ENCODE measurements at places on chromosomes 6 and 20.
A peak's percentile ranks its signal among the peaks of the same experiment; 100 is the strongest.

GRCh38 chr6:134948691-134949090 lies 1.2 kb downstream of the ALDH8A1 start:
- DNase-seq, result no peak

DNA sequence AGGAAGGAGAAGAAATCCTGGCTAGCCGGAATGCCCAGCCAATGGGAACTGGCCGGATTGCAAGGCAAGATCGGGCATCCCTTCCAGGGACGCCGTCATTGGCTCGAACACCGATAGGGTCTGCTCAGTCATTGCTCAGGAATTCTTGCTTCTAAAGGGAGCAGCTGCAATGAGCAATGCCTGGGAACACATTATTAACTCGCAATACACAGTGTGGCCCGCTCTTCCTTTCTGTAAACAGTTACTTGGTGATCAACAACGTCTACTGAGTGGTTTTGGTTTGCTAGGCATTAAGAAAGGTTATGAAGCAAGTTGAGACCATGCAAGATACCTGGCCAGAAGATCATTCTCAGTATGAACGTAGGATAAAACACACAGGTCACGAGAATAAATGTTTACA lies 165.4 kb upstream of the CITED2 start:
- no peak for DNase-seq

- DNase-seq, result peak; percentile 10
Measured at GRCh38 chr6:111154981-111155380, 67.7 kb downstream of the SLC16A10 start.

DNA sequence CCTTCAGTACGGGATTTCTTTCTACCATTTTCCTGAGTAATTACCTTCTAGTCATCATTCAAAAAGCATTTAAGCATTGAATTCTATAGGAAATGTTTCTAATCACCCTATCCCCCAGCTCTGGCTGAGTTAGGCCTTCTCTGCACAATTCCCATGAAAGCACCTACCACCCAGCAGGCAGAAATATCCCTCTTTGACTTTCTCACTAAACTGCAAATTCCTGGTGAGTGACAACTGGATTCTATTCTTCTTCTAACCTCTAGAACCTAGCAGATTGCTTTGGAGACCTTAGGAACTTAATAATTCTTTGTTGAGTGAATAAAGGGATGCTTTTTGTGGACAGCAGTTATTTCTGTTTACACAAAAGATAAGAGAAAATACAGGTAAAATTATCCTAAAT lies 328.7 kb downstream of the LAMA2 start:
- DNase-seq, result no peak

DNA sequence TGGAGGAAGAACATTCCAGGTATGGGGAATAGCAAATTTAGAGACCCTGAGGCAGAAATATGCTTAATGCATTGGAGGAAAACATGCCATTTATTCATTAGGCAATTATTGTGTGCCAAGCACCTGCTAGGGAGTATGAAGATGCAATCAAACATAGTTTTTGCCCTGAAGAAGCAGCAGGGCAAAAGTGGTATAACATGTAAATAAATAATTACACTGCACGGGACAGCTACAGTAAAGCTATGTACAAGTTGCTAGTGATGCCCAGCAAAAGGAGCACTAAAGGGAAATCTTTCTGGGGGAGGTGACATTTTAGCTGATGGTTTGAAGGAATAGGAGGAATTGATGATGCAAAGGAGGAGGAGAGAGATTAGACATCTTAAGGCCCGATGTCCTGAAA lies 624 bp upstream of the TJAP1 start:
- no peak for DNase-seq

- DNase-seq, result no peak
Measured at GRCh38 chr6:124158024-124158423, 354.4 kb downstream of the NKAIN2 start.

DNA sequence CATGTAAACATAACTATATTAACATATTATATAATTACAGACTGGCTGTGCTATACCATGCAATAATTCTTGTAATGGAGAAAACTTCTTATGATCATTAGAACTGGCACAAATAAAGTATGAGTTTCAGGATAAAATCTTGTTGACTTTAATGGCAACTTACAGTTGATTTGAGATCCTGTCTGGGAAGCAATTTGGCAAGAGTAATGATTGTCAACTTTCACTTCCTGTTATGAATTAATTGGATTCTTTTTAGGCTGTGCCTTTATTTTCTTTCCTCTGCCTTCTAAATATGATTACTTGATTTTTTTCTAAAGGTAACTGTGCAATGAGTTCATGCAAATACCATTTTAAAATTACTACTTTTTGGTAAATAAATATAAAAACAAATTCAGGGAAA lies 158.1 kb upstream of the B3GAT2 start:
- DNase-seq, result no peak

DNA sequence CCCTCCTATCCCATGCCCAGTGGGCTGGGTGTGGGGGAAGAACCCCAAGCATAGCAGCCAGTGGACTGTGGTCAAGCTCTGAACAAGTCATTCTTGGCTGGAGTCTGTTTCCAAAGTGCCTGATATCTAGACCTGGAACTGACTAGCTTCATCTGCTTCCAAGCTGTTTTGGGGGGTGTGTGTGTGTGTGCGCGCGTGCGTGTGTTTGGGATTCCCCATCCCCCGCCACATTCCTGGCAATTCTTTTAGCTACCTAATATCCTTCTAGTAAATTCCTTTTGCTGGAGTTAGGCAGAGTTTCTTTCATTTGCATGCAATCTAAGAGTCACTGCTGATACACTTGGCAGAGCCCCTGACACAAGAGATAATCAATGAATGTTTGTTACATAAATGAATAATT lies 7.8 kb downstream of the PAK5 start:
- no peak for DNase-seq

DNA sequence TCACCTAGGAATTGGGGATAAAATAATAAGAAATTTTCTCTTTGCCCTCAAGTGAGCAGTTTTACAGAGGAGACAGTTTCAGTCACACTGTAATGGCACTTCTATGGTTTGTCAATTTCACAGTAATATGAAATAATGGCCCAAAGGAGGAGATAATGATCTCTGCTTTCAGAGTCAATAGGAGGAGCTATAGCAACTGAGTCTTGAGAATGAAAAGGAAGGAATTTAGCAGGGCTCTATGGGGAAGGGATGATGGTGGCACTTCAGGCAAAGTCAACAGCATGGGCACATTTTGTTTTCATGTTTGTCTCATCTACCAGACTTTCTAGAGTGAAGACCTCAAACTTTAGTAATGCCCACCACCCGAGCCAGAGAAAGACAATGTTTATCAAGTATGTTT lies 138.3 kb upstream of the HMGN3 start:
- DNase-seq, result no peak

- DNase-seq, result peak; percentile 21
Measured at GRCh38 chr6:118283766-118284165, 264.3 kb upstream of the PLN start.

DNA sequence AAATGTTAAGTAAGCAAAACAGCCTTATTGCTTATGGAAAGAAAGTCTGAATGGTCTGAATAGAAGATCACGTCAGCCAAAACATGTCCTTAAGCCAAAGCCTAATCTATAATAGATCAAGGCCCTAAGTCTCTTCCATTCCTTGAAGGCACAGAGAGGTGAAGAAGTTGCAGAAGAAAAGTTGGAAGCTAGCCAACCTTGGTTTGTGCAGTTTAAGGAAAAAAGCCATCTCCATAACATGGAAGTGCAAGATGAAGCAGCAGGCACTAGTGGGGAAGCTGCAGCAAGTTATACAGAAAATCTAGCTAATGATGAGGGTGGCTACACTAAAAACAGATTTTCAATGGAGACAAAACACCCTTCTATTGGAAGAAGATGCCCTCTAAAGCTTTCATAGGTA lies 29.1 kb downstream of the LRRN4 start:
- no peak for DNase-seq

DNA sequence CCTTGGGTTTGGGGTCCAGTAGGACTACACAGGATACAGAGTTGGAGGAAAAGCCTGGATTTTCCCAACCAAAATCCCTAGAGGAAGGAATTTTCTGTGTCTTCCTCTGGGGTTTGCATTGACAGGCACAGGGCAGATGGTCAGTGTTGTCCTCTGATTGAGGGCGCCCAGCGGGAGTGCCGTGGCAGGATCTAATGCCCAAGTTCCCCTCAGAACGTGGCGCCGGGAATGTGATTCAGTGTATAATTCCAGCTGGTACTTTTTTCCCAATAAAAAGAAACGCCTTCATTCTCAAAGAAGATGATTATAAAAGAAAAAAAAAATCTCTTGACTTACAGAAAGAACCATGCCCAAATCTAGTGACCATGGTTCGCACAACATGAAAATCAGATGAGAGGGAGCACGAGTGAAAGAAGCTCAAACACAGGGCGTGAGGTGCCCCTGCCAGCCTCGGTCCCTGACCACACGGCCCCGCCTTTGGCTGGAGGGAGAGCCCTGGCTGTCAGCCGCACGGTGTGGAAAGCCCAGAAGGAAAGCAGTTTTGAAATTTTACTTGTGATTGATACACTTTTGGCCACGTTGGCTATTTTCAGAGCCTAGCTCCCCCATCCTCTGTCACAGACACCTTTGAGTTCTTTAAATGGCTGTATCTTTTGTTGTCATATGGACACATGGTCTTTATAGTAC lies 31.6 kb downstream of the VEGFA start:
- no peak for DNase-seq

- no peak for DNase-seq
Measured at GRCh38 chr20:6866741-6867140, 99.3 kb downstream of the BMP2 start.

DNA sequence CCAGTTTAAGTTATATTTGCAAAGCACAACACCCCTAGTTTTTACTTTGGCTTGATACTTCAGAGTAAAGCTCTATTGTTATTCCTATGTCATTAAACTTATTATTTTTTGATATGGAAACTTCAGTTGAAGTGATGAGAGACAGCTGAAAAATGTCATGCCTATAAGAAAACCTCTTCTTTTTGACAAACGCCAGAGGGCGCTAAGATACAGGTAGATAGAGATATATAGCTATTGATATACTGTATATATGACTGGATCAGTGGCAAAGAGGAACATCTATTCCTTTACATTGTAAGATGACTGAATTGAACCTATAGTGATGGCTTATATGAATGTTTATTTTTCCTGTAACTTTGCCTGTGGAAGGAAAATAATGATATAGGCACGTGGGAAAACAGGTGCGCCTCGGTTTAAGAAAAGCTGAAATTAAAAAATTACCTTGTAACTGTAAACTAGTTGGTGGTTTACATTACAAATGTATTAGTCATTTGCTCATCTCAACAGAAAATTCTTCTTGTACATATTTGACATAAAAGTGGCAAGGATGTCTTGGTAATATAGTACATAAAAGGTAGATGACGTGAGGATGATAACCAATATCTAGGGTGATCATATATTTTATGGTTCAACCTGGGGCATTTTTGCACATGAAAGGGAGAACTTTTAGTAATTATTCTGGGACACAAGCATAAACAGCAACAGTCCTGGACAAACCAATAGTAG lies 74.1 kb downstream of the LAMA4 start:
- peak; percentile 60 for DNase-seq

DNA sequence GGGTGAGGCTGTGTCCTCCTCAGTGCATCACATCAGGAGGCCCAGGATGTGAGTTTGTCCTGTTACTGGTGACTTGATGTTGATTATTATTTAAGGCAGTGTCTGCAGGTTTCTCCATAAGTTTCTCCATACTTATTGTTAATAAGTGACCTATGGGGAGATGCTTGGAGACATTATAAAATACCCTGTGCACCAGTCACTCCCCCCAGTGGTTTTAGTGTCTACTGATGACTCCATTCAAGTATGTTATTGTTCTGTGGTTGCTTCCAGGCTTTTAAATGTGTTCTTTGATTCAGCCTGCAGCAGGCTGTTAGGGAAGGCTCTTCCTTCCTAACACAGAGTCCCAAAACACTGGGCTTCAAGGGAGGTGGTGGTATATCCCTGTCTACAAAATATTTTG lies 14.6 kb upstream of the CST3 start:
- no peak for DNase-seq
